Motor neuron (in vitro differentiated cells): ENCODE measurements at places on chromosomes 12 and 14. TPM values are rescaled to one million over a fixed set of nuclear protein-coding genes. Genes with fewer than 3 reads are reported as not detected.

TAS2R7 gene
- total RNA-seq = 0.83 TPM in 1 of 2 replicates, not detected in the other

RITA1 gene
- total RNA-seq = 22.6 and 26.5 TPM in 2 replicates

ST8SIA1 gene
- total RNA-seq = 22.1 and 24.5 TPM in 2 replicates

VRTN gene
- 0.31 TPM in 1 of 2 replicates, not detected in the other for total RNA-seq

NPFF gene
- 1.3 TPM in 1 of 2 replicates, not detected in the other for total RNA-seq

FAM181A gene
- 9.4 and 10.7 TPM in 2 replicates for total RNA-seq

SOAT2 gene
- total RNA-seq = not detected in 2 replicates

BCL11B gene
- 0.14 and 0.22 TPM in 2 replicates for total RNA-seq

GRIN2B gene
- total RNA-seq = 0.15 and 0.24 TPM in 2 replicates

CCDC196 gene
- total RNA-seq = 0.49 and 0.75 TPM in 2 replicates

PITPNM2 gene
- 2.4 and 3.3 TPM in 2 replicates for total RNA-seq

CD27 gene
- total RNA-seq = 0.45 TPM in 1 of 2 replicates, not detected in the other

VRK1 gene
- 52.5 and 54.9 TPM in 2 replicates for total RNA-seq

C12orf42 gene
- 0.21 TPM in 1 of 2 replicates, not detected in the other for total RNA-seq

HOXC5 gene
- 18.0 and 28.4 TPM in 2 replicates for total RNA-seq
